NCI-H1930 (cell line): ENCODE measurements at places on chromosomes 4 and X.

- DNase-seq = no peak
Measured at GRCh38 chr4:81594490-81595159, 122.9 kb upstream of the RASGEF1B start.

GRCh38 chrX:147902270-147902669 lies 9.4 kb upstream of the FMR1 start:
- DNase-seq = no peak

DNA sequence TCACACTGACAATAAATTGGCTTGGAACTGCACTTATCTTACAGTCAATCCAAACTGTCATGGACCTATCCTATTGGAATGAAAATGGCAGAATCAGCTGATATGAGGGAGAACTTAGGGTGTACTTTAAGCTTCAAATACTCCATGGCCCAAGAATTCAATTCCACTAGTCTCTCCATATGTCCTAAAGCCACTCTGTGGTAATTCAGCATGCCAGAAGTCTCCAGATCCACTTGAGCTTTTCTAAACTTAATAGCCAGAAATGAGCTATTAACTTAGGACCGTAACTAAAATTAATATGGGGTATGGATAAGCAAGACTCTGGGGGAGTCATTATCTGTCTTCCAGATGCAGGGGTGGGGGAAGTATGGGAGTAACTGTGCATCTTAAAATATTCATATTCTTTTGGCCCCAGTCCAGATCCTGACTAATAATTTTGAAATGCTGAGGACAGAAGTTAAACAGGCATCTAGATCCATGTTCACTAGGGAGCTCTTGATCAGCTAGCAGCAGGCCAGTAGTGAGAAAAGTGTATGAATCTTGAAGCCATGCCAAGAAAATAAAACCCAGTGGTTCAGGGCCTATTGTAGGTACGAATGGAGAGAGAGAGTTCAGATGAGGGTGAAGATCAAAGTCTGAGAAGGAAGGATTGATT lies 167.6 kb downstream of the DKK2 start:
- no peak for DNase-seq

DNA sequence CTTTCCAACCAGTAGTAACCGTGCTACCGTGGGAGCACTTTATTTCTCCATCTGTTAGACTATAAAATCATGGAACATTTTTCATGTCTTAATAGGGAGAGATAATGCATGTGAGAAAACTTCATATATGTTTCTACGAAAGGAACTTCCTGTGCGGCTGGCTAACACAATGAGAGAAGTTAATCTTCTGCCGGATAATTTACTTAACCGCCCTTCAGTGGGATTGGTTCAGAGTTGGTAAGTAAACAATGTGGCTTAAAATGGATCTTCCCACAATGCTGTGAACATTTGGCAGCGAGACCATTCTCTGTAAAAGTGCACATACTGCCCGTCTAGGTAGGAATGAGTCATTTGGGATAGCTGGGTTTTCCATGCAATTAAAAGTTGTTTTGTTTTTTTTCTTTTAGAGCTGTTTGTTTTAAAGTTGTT lies 29.6 kb downstream of the PDK3 start:
- no peak for DNase-seq

DNA sequence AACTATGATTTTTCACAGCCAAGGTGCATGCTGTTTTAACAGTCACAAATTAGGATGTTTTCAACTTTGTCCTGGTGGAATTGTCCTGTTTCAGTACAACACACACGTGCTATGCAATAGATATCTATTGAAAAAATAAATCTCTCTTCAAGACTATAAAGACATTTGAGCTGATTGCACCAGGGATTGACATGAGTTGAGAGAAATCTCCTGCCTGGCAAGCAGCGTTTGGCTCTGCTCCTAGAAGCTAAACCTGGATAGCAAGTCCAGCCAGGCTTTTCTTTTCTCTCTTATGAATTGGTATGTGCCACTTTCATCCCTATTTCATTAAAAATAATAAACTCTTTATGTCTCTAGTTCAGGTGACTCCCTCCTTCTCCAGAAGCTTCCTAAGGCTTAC lies 16.6 kb upstream of the NPNT start:
- no peak for DNase-seq

DNA sequence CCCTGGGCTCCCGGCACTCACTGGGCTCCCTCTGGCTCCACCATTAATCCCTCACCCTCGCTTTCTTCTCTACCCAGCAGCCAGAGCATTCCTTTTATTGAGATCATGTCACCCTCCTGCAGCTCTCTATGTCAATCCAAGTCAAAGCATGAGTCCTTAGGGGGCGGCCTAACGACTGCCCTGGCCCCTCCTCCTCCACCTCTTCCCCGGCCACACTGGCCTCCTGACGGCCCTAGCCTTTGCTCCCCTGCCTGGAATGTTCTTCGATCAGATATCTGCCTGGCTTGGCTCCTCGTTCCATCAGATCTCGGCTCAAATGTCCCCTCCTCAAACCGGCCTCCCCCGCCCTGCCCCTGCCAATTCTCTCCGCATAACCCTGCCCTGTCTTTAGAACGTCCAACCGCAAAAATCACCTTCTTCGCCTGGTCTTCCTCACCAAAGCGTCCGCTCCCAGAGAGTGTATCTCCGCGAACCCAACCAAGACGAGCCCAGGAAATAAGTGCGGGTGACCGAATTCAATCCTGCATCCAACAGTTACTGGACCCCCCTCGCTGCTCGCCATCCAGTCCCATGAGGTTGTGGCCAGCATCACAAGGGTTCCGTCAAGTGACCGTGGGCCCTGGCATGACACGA lies 722 bp upstream of the PNCK start:
- no peak for DNase-seq

DNA sequence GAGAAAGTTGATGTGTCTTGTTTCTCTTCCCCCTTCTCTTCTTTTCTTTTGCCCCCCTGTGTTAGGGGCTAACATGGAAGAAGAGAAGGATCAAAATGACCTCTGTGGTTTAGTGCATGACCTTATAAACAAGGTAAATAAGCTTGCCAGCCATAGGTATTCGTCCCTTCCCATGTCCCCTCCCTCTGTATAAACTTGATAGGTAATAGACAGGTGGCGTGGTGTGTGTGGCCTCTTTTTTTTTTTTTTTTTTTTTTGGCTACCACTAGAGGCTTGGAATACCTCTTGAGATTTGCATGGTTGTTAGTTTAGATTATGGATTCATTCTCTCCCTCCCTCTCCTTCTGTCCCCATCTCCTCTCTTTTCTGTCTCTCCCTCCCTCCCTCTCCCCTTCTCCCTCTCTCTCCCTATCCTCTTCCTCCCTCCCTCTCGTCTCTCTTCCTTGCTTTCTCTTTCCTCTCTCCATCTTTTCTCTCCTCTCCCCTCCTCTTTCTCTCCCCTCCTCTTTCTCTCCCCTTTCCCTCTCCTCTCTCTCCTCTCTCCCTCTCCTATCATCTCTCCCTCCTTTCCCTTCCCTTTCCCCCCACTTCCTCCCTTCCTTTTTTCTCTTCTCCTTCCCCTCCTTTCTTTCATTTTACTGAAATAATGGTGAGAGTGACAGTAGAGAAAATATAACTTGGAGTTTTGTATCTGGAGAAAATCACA lies 134.4 kb downstream of the AFF1 start:
- no peak for DNase-seq

DNA sequence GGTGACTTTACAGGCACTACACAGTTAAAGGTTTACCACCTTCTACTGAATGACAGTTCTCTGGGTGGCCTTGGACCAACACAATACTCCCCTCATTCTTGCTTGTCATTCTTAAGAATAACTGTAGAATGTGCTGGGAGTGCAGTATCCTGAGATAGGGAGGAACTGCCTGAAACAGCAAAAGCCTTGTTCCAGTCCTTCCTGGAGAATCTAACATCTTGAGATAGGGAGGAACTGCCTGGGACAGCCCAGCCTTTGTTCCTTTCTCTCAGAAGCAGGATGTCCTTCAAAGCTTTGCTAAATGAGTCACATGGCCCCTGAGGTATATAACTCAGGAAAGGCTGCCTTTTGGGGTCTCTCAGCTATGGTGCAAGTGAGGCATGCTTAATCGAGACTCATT lies 145.7 kb upstream of the MBNL3 start:
- no peak for DNase-seq

DNA sequence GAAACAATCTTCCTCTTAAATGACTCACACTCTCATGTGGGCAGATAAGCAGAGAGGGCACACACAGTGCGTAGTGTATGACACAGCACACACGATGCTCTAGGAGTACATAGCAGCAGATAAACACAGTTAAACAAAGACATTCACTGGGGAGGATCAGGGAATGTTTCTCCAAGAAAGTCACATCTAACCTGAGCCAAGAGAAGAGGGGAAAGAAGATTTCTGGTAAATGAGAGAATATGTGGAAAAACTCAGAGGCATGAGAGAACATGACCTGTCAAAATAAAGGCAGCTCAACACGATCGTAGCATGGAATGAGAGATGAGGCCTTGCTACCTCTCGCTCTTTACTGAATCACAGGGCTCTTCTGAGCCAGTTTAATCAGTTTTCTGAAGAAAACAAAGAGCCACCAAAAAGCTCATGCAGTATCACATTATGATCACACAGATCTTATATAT lies 251.0 kb downstream of the ANK2 start:
- no peak for DNase-seq

DNA sequence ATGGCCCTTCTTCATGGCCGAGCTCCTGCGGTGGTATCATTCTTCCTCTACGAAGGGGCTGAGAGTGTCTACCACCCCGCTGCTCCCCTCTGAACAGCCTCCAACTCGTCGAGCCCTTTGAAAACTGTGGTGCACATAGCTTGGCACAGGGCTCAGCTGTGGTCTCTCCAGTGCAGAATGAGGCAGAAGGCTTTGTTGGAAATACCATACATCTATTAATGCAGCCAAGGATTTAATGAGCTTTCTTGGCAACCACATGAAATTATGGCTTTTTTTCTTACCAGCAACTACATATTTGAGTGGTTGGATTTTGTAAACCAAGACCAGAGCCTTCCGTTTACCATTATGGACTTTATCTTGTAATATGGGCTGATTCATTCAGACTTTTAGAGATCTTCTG lies 61.7 kb upstream of the CBR4 start:
- no peak for DNase-seq

GRCh38 chrX:42392846-42393245 lies 385.1 kb downstream of the PPP1R2C start:
- no peak for DNase-seq

DNA sequence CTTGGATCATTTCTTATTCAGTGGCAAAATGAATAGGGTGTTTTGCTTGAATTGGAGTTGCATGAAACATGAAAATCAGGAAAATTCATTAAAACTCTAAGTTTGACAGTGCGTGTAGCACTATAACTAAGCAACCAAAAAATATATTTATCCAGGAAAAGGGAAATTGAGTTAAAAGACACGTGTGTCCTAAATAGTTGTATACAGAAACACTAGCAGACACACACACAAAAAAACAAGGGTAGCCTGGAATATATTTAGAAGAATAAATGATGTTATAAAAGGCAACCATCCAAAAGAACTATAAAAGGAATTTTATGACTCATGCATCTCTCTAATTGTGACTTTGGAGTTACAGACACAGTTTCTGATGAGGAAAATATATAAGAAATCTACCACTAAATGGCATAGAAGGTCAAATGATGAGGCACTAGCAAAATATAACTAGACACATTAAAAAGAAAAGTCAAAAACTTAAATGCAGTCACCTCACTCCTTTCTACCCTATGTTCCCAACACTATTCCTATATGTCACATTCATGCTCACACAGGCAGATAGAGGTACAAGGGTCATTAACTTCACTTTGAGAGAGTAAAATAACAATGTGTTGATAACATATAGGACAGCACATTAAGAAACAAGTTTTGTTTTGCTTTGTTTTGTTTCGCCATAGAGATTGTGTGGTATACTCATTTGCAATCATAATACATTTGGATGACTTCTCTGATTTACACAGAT lies 793.6 kb upstream of the INTU start:
- DNase-seq = no peak

DNA sequence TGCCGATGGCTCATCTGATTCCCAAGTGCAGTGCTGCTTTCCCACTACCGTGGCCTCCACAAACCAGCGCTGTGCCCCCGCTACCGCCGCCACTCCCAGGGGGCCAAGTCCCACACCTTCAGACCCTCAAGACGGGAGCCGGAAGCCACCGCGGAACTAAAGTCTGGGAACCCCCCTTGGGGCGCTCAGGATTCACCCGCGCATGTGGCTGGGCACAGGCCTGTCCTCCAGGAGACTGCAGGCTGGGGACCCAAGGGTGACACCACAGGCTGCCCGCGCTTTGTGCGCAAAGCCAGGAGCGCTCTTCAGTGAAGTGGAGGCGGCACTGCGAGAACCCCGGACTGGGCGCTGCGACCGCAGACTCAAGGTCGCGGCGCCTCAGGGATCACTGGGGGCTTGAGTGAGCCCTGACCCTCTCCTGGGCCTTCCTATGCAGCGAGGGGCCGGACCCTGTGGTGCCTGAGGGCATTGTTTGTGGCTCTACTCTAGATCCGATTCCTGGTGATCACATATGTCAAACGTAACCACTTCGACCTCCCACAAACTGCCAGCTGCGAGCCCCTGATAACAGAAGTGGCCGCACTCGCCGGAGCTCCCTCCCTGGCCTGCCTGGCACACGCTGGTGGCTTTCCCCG lies 20.4 kb upstream of the TBC1D14 start:
- DNase-seq = no peak

- no peak for DNase-seq
Measured at GRCh38 chr4:114768501-114768900, 169.9 kb downstream of the UGT8 start.

DNA sequence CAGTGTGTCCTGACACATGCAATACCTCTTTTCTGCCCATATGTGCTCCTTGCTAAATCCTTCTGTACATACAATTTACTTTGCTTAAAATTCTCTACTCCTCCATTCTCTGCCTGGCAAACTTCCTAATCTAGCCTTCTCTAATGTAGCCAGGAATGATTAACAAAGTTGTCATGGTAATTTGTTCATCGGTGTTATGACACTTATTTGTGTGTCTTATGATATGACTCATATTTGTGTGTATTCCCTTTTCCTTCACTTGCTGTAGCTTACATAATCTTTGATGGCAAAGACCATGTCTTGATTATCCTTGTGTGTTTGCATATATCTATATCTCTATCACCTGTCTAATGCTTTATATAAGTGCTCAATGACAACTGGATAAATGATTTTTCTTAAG lies 133.3 kb downstream of the COL25A1 start:
- no peak for DNase-seq

GRCh38 chr4:141578451-141578850 lies 57.9 kb upstream of the IL15 start:
- DNase-seq = no peak
